ENCODE measurements at places on chromosomes 2 and 18.
A peak's percentile ranks its signal among the peaks of the same experiment; 100 is the strongest.

- DNase-seq: no peak
Measured at GRCh38 chr2:137117385-137117784, 352.0 kb downstream of the THSD7B start.

GRCh38 chr18:22705328-22705727 is 227.8 kb upstream of the RBBP8 start:
- DNase-seq: peak; percentile 24

DNA sequence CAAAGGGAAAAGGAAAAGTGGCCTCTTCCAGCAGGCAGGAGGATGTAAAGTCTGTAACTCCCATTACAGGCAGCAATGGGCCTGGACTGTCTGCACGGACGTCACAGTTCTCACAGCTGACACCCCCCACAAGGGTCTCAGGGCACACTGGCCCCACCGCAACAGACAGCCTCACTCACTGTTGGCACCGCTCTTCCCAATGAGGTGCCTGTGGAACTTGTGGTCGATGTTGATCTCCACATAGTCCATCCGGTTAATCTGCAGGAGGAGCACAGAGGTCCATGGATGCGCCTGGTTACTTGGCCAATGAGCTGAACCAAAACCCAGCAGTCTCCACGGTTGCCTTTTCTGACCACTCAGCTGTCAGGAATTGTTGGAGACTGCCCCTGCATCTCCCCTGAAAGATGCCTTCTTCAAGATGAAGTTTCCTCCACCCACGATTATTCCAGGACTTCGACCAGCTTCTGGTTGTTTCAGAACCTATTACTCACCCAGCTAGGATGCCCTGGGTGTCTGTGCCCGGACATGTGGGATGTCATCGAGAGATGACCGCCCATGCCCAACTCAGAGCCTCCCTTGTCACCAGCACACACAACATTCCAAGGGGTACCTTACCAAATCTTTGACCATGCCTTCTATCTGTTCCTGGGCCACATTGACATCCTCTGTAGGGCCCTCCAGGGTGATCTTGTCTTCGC is 62.5 kb downstream of the HDLBP start:
- DNase-seq: no peak

GRCh38 chr2:40628556-40628955 is 176.7 kb upstream of the SLC8A1 start:
- no peak for DNase-seq

- no peak for DNase-seq
Measured at GRCh38 chr2:121177896-121178295, 107.1 kb downstream of the TFCP2L1 start.

- DNase-seq: no peak
Measured at GRCh38 chr2:220101980-220102379, 474.6 kb downstream of the SLC4A3 start.

Data from MV-4-11 (cell line).